ENCODE measurements at places on chromosomes 6 and 20. TPM values are rescaled to one million over a fixed set of nuclear protein-coding genes. Genes with fewer than 3 reads are reported as not detected.

The RAB44 gene
- total RNA-seq, result under 0.01 TPM

The TINAG gene
- not detected for total RNA-seq

The MUC21 gene
- not detected for total RNA-seq

The TTK gene
- total RNA-seq, result 0.34 TPM

The SLCO4A1 gene
- total RNA-seq, result 4.8 TPM

The DEFB132 gene
- total RNA-seq, result not detected

The NKX2-2 gene
- not detected for total RNA-seq

The PACRG gene
- total RNA-seq, result 0.21 TPM

The OPRL1 gene
- total RNA-seq, result 0.34 TPM

The ADAM33 gene
- not detected for total RNA-seq

The POU5F1 gene
- total RNA-seq, result 0.50 TPM

The SLC24A3 gene
- total RNA-seq, result 0.36 TPM

The LINC00237 gene
- not detected for total RNA-seq

The TRIM15 gene
- total RNA-seq, result not detected

The RBPJL gene
- total RNA-seq, result not detected

The AKAP7 gene
- total RNA-seq, result 2.7 TPM

The TFAP2C gene
- 8.2 TPM for total RNA-seq

The HSPA1B gene
- 305 TPM for total RNA-seq

The SRMS gene
- total RNA-seq, result 0.34 TPM

The GSTA1 gene
- not detected for total RNA-seq

The MICB gene
- total RNA-seq, result 5.8 TPM

The RTN4IP1 gene
- total RNA-seq, result 8.3 TPM

The BCAS1 gene
- total RNA-seq, result 0.85 TPM

The MYMX gene
- total RNA-seq, result not detected

The PLEKHG1 gene
- total RNA-seq, result 9.6 TPM

The PHACTR3 gene
- total RNA-seq, result 1.9 TPM

The STK38 gene
- total RNA-seq, result 18.1 TPM

The HLA-DQA2 gene
- total RNA-seq, result not detected

The OR2B6 gene
- total RNA-seq, result not detected

The HUS1B gene
- total RNA-seq, result 1.9 TPM

The IPCEF1 gene
- 1.00 TPM for total RNA-seq

The SPATS1 gene
- not detected for total RNA-seq

The CGA gene
- total RNA-seq, result not detected

The PRDM13 gene
- not detected for total RNA-seq

The PEDS1 gene
- 43.1 TPM for total RNA-seq

The REM1 gene
- not detected for total RNA-seq

The HMGN3 gene
- 77.7 TPM for total RNA-seq

The SAMD3 gene
- not detected for total RNA-seq

The MTFR2 gene
- 0.57 TPM for total RNA-seq

The ROMO1 gene
- total RNA-seq, result 58.1 TPM

The DTD1 gene
- 137 TPM for total RNA-seq

The DAAM2 gene
- 0.07 TPM for total RNA-seq

The SCRT2 gene
- not detected for total RNA-seq
